PC-3 (cell line): ENCODE measurements at places on chromosomes 6 and 20. TPM values are rescaled to one million over a fixed set of nuclear protein-coding genes. Genes with fewer than 3 reads are reported as not detected.
A peak's percentile ranks its signal among the peaks of the same experiment; 100 is the strongest.

GRCh38 chr20:5548902-5549599 lies 201.2 kb upstream of the SHLD1 start:
- no peak for DNase-seq

PKHD1 gene
- total RNA-seq = 0.40 and 0.52 TPM in 2 replicates

HLA-DMA gene
- 1.7 and 3.0 TPM in 2 replicates for total RNA-seq

DNMT3B gene
- total RNA-seq = 7.3 and 9.3 TPM in 2 replicates

DNA sequence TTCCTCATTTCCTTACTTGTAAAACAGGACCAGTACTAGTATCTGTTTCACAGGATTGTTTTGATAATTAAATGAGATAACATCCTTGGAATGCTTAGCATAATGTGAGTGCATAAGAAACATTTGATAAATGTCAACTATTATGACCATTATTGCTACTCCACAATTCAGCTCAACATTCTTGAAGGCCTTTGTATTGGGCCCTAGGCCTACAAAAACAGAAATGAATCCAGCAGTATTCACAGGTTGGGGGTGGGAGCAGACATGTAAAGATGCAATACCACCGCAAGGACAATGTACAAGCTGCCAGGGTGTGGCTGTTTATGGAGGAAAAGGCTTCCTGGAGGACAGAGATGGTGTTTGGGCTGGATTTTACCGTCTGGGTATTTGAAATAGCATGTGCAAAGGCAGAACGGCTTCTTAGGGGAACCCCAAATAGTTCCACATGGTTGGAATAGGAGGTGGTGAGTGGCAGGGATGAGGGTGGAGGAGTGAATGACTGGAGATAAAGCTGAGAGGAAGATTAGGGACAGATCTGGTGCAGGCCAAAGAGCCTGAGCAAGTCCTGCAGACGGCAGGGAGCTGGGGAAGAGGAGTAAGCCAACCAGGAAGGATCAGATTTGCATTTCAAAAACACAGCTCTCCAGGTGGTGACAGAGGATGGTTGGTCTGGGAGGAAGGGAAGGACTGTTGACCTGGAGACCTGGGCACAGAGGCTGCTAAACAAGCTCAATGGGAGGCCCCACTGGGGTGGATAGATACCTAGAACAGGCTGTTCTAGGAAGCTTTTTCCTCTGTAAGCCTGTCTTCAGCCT lies 57.0 kb upstream of the EPB41L1 start:
- no peak for DNase-seq

GRCh38 chr20:43983359-43983758 lies 68.7 kb downstream of the TOX2 start:
- DNase-seq = peak; percentile 19

DNA sequence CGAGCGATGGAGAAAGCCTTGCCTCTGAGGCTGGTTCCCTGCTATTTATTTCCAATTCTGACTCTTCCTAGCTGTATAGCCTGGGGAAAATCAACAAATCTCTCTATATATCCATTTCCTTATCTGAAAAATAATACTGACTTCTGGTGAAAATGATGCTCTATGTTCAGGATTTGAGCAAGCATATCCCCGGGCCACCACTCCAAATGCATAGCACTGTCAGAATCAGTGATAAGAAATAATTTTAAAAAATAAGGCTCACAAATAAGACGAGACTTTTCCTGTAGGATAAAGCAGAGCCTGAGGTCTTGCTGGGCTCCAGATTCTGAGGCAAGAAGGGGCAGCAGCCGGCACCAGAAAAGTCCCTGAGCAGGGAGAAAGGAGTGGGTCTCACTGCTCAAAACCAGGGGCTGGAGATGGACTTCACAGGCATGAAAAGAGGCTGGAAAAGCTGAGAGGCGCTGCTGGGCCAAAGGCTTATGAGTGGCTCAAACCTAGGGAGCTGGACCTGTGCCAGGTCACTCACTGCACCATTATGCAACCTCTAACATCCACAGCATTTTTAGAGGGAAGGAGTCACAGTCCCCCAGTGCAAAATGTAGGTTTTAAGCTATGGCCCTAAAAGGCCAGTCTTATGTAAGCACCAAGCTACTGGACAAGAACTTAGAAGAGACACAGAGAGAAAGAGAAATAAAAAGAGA lies 48.1 kb upstream of the SLC17A4 start:
- peak; percentile 14 for DNase-seq

- no peak for DNase-seq
These were observed 22.8 kb downstream of the ANKS1A start for GRCh38 chr6:34911822-34912221.

DNA sequence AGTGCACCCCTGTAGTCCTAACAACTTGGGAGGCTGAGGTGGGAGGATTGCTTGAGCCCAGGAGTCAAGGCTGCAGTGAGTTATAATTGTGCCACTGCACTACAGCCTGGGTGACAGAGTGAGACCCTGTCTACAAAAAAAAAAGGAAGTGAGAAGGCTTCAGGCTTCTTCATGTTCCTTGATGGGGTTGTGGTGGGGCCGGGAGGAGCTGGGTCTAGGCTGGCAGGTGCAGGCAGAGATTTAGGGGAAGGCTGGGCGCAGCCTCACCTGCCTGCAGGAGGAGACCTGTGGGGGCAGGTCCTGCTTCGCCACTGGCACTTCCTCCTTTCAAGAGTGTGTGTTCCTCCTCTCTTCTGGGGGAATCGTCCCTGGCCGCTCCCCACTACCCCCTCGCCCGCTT lies 63.9 kb downstream of the CHMP4B start:
- DNase-seq = no peak

MAP3K5 gene
- 4.3 and 5.0 TPM in 2 replicates for total RNA-seq

DNA sequence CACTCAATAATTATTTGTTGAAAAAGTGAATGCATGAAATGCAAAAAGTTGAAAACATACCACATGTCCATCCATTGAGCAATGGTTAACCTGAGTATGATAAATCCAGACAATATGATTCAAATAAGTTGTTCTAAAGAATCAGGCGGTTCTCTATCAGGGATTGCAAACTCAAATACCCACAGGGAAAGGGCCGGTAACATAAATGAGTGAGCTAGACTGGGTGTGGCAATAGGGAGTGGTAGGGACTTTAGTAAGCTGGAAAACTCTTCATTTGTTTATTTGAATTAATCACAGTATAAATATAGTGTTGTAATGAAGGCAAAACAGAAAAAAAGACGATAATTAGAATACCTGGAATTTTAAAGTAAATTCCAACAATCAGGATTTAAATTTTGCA lies 106.3 kb downstream of the BCAS1 start:
- peak; percentile 58 for DNase-seq

SLX4IP gene
- 6.4 and 7.1 TPM in 2 replicates for total RNA-seq

DNA sequence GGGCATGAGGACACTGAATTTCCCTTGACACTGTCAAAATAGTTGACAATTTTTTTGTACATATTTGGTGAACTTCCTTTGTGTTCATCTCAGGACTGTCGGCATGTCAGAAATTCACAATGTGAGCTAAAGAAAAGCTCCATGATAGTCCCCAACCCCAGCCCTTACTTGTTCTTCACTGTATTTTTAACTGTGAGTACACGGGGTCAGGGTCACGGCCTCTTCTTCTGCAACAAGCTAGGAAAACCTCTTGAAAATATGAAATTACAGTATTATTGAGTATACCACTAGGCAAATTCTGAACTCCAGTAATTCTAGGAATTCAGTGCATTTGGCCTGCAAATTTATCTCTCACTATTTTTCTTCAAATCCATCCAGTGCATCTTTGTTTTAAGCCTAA lies 199.4 kb downstream of the SLC24A3 start:
- no peak for DNase-seq

DNA sequence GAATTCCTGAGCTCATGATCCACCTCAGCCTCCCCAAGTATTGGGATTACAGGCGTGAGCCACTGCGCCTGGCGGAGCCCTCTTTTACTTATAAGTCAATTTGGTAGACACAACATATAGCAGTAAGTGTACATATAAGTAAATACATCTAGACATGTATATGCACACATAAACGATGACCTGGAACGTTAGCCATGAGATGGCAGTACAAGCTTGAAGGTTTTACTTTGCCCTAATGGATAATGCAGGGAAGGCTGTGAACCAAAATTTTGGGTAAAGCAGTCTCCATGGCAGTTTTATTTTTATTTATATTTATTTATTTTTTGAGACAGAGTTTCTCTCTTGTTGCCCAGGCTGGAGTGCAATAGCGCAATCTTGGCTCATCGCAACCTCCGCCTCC lies 2.4 kb upstream of the GNMT start:
- DNase-seq = no peak

THBS2 gene
- total RNA-seq = 0.52 TPM in 1 of 2 replicates, not detected in the other

DNA sequence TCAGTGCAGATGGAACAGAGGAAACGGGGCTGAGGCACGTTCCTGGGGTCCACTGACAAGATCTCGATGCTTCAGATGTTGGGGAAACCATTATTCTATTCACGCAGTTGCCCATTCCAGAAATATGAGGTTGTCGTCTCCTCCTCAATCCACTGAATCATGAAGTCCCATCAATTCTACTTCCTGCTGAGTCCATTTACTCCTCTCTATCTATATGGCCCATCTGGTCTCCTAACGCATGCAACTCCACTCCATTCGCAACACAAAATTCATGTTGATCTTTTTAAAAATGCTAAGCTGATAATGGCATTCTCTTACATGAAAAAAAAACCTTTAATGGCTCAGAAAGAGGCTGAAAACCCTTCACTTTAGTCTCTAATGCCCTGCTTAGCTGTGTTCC lies 37.5 kb downstream of the MAP3K5 start:
- no peak for DNase-seq

DNA sequence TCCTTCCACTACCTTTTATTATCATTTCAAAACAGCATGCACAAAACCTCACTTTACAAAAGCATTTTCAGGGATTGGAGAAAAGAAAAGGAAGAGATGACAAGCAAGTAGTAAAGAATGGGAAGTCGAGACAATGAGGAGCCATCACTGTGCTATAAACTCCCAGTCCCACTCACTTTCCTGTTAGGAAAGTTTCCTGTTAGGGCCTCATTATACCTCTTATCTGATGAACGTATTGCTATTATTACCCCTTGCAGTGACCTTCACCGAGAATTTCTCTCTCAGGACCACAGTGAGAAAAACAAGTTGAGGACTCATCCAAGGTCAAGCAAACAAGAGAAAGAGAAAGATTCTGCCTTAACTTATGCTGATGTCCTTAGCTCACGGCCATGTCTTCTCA lies 28.8 kb downstream of the LAMP5 start:
- no peak for DNase-seq

RGL2 gene
- total RNA-seq = 34.9 and 37.0 TPM in 2 replicates
